ENCODE measurements at places on chromosomes 3 and 15.

- no peak for DNase-seq
Observed at GRCh38 chr3:45137656-45138181, 8.5 kb downstream of the CDCP1 start.

- DNase-seq: no peak
Observed at GRCh38 chr3:70310809-70311208, 1.6 kb downstream of the MDFIC2 start.

GRCh38 chr3:67044955-67045354 lies 46.8 kb downstream of the KBTBD8 start:
- no peak for DNase-seq

DNA sequence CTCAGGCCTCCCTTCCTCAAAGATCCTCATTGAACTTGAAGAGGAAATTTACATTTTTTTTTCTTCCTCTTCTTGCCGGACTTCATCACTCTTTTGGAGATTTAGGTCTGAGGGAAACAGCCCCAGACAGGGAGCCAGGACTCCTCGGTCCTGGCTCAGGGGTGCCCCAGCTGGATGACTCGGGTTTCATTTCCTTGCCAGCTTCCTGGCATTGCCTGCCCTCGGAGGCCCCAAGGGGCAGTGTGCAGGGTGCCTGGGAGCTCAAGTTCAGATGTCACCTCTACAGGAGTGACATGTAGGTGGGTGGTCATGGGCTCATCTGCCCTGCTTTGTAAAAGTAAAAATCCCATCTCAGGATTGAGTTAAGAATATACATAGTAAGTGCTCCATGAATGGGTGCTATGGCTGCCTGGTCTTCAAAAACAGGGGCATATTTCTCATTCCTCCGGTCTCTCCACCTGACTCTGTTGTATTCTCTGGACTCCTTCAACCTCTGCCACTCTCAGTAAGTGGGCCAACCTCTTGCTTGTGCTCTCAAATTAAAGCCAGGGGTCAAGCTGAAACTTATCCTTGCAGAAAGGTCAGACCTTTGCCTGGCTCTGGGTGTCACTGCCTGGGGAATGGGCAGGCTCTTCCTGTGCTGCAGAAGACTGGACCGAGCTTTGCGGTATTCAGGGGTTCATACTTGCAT lies 51.8 kb downstream of the SMAD6 start:
- DNase-seq: no peak

GRCh38 chr15:71937650-71938311 lies 127.4 kb downstream of the NR2E3 start:
- DNase-seq: no peak

Data from mammary epithelial cell (primary cell).